ENCODE measurements at places on chromosomes 11 and 22.

- peak; percentile 4 for DNase-seq
Observed at GRCh38 chr11:67082071-67082791, 25.6 kb downstream of the RHOD start.

DNA sequence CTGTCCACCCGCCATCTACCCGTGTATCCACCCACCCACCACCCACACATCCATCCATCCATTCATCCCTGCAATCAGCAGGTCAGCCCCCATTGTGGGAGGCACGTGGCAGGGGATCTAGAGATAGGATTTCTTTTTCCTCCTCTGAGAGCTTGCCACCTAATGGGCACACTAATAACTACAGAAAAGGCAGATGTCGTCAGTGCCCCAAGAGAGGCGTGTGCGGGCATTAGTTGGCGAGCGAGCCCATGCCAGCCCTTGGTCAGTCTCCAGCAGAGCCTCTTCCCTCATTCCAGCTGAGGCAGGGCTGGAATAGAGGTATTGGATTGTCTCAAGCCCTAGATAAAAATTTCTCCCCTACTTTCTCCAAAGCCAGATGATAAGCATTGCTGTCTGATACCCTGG is 9.7 kb downstream of the USP2 start:
- DNase-seq = no peak

DNA sequence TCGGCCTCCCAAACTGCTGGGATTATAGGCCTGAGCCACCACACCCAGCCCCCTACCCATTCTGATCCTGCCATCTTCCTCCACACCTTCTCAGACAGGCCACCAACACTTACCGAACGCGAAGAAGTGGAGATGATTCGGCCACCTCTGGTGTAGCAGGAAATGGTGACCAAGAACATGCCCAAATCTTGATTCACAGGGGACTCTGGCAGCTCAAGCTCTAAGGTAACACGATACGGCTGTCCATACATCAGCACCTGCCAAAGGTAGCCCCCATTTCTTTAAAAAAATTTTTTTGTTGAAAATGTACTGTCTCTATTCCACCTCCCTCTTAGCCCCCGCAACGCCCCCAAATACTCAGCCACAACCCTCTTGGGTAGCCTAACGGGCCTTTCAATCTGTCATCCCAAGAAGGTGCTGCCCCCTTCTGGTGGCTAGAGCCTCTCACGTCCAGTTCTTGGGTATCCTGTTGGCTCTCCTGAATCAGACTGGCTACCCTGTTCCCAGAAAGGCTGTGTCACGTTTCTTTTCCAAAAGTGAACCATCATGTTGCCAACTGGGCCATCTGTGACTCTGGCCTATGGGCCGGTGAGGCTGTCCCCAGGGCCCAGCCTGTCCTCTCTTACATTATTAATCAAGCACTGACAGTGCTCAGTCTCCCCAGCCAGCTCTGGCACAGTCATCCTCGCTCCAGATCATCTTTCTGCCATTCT is 5.3 kb upstream of the LRRN4CL start:
- DNase-seq = peak; percentile 74

DNA sequence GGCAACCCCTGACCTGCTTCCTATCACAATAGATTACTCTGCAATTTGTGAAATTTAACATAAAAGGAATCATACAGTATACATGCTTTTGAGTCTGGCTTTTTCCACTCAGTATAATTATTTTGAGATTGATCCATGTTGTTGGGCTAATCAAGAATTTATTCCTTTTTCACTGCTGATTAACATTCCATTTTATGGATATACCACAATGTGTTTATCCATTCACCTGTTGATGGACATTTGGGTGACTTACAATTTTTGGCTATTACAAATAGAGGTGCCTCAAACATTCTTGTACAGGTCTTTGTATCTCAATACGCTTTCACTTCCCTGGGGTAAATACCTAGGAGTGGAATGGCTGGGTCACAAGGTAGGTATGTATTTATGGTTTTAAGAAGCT is 24.9 kb downstream of the TENM4 start:
- DNase-seq = no peak

DNA sequence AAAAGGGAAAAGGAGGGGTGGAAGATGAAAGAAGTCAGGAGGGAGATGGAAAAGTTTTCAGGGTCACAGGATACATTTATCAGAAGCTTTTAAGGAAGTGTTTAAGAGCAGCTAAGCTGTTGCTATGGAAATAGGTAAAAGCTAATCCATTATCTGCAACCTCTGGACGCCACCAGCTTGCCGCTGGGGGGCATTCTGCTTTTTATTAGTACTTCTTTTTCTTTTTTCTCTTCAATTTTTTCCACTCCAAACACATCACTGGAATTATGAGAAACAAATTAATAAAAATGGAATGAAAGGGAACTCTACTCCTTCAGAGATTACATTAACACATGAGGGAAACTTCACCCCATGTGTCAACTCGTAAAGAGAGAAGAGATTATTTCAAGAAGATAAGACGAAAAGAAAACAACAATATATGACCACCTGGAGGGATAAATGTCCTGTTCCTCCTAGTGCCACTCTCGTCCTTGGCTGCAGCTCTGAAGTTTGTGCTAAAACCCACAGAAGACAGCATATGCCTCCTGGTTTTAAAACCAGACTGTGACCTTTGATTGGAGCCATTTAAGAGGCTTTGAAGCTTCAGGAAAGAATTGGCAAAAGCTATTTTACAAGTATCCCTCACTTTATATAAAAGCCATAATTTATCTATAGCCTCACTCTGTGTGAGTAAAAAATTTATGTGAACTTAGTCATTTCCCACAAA is 972.8 kb downstream of the OPCML start:
- no peak for DNase-seq

GRCh38 chr11:116224154-116224888 is 548.5 kb downstream of the BUD13 start:
- peak; percentile 19 for DNase-seq

DNA sequence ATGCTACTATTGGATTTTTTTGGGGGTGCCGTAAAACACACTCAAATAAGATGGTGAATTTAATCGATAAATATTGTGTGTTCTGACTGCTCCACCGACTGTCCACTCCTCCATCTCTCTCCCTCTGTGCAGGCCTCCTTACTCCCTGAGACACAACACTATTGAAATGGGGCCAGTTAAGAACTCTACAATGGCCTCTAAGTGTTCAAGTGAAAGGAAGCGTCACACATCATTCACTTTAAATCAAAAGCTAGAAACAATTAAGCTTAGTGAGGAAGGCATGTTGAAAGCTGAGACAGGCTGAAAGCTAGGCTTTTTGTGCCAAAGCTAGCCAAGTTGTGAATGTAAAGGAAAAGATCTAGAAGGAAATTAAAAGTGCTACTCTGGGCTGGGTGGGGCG is 156.7 kb downstream of the CTTN start:
- DNase-seq = no peak

DNA sequence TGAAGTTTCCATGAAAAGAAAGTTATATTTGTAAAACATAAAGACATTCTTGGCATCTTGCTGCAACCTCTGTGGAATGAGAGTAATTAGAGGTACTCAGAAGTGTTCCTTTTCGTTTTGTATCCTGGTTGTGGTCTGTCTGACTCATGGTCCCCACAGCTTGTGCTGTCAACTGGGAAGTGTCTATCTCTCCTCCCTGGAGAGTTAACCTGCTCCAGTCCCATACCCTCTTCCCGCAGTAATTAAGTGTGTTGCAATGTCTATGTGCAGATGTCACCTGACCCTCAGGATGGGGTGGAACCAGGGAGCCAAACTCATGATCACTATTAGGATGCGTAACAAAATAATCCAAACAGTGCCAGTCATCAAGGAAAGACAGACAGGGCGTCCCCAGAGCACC is 23.0 kb upstream of the ZDHHC13 start:
- DNase-seq = no peak

DNA sequence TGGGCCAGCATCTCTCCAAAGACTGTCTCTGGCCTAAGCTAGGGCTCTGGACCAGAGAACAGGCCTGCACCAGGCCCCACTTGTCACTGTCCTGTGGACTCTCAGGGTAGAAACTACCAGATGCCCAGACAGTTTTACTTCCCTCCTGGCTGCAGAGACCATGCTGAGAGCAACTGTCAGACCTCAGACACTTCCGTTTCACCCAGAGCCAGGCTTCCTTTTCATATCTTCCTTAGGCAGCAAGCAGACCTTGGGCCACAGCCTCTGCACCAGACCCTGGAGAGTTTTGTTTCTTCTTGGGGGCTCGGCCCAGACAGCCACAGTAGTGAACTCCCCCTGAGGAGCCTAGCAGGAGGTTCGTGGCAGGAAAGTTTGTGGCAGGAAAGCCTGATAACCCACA is 12.1 kb upstream of the FCHSD2 start:
- no peak for DNase-seq

DNA sequence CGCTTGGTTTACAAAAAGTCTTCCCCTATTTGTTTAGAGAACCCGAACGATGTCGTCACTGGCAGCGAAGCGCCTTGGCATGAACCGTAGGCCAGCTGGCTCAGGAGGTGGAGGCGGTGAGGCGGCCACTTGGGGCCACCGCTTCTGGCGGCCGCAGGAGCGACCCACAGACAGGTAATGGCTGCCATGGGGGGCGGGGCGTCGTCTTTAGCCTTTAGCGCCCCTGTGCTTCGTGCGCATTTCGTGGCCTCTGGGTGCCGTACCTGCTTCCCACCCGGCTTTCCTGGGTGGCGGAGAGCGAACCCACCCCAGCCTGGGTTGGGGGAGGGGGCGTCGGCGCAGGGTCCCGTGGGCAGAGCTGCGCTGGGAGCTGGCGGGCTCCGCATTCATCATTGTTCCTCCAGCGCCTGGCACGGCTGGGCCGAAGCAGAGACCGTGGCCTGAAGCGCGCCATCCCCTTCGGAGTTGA is 469 bp upstream of the OSBP2 start:
- DNase-seq = peak; percentile 44

DNA sequence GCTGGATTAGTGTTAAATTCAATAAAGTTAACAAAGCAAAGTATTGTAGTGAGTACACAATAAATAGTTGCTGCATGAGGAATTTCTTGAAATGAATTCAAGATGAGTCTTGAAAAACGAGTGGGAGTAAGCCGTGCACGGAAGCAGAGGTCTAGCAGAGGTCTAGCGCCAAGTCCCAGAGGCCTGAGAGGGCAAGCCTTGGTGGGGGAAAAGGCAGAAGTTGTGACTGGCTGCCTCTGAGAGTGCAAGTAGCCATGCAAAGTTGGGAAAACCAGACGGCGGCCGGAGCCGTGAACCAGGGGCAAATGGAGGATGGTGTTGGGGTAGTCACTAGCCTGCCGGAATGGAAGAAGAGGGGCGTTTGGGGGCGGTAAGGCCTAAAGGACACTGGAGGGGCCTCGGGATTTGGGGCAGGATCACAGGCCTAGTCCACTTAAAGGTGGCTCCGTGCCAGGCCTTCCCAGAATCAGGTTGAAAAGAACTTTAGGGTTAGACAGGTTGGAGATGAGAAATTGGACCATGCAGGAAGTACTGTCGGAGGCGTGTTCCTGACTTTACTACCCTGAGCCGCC is 379 bp upstream of the SLC3A2 start:
- DNase-seq = no peak

DNA sequence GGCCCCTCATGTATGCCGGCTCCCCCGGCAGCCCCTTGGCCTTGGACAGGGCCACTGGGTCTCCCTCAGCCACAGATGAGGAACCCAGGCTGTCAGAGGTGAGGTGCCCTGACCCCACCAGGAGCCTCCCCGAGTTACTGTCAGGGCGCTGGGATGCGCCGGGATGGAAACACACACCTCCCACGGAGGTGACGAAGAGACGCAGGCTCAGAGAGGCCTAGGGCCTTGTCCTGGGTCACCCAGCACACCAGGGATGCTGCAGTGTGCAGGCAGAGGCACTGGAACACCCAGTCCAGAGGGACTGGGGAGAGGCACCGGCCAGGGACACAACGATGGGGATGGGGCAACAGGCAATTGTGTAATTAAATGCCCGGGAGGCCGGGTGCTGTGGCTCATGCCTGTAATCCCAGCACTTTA is 81.2 kb upstream of the PRR5 start:
- no peak for DNase-seq

- no peak for DNase-seq
Observed at GRCh38 chr11:40683010-40683409, 776.4 kb downstream of the LRRC4C start.

DNA sequence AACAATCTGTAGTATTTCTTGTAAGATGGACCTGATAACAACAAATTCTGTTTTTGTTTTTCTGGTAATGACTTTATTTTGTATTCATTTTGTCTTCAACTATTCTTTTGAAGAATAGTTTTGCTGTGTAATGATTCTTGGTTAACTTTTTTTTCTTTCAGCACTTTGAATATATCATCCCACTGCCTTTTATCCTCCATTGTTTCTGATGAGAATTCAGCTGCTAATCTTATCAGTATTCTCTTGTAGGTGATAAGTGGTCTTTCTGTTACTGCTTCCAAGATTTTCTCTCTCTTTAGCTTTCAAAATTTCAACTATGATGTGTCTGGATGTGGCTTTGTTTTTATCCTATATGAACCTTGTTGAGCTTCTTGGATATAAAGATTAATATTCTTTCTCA is 21.5 kb downstream of the GALNT18 start:
- no peak for DNase-seq

- DNase-seq = no peak
Observed at GRCh38 chr11:128919216-128919615, 23.5 kb downstream of the TP53AIP1 start.

GRCh38 chr11:72799441-72799840 is 5.6 kb upstream of the STARD10 start:
- no peak for DNase-seq

DNA sequence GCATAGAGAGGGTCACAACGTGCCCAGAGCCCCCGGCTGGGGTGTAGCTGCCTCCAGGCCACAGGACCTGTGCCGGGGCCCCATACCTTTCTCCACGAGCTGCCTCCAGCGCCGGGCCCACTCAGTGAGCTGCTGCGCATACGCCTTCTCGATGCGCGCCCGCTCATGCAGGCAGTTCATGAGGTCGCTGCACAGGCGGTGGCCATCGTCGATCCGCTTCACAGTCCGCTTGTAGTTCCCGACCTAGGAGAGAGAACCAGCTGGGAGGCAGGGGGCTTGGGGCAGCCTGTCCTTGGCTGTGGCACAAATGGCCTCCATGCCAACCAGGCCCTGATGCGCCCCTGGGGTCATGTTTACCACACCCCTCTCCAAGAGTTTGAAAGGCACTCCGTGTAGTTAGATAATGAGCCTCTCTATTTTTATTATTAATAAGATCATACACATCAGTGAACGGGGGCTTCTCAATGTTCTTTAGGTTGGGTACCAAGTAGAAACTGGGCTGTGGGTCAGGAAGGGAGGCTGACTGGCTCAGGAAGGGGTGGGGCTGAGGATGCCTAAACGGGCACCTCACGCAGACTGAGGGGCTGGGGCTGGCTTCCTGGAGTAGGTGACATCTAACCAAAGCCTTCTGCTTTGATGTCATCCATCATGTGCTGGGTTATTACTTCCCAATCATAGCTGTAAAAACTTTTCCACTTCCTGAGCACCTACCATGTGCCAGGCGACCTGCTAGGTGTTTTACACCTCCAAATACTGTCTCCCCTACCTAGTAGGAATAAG is 36.5 kb upstream of the ARFGAP3 start:
- no peak for DNase-seq

- DNase-seq = no peak
Observed at GRCh38 chr11:100961633-100962032, 168.0 kb downstream of the PGR start.

GRCh38 chr22:50007057-50007511 is 5.5 kb downstream of the IL17REL start:
- no peak for DNase-seq
